Skin of body (tissue), 3 donors: ENCODE measurements at places on chromosomes 2 and 18. TPM values are rescaled to one million over a fixed set of nuclear protein-coding genes. Genes with fewer than 3 reads are reported as not detected.
A peak's percentile ranks its signal among the peaks of the same experiment; 100 is the strongest.

- peak; percentile 10 for DNase-seq
These were observed 119.5 kb upstream of the MCFD2 start for GRCh38 chr2:47034973-47035609.

DNA sequence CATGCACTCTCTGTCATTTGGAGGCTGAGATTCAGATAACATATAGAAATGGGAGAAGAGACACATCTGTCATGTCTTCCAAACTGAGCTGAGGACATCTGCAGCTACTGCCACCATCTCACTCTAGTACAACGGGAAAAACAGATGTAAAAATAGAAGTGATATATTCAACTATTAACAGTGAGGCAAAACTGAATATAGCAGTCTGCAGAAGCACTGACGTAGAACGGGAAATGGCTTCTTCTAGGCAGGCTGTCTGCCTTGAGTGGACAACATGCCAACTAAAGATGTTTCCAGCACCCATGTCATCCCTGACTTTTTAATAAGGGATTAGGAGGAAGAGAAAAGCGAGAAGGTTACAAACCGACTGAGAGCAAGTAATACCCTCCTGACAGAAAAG, 51.6 kb downstream of the MRPL33 start:
- no peak for DNase-seq

DNA sequence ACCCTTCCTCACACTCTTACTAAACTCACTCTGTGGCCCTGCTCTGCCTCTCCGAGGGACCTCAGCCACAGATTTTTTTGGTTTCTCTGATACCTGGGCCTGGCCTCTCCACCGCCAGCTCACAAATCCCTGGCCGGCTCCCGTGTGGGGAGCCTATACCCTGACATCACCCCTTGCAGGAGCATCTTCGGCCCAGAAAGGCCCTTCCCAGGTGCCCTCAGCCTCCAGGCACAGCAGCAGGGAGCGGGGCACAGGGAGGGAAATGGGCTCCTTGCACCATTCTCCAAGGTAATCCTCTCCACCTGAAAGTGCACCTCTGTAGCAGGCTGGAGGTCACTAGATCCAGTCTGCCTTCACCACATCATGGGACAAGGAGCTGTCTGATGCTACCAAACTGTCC, 43.2 kb downstream of the CRACDL start:
- no peak for DNase-seq

DNA sequence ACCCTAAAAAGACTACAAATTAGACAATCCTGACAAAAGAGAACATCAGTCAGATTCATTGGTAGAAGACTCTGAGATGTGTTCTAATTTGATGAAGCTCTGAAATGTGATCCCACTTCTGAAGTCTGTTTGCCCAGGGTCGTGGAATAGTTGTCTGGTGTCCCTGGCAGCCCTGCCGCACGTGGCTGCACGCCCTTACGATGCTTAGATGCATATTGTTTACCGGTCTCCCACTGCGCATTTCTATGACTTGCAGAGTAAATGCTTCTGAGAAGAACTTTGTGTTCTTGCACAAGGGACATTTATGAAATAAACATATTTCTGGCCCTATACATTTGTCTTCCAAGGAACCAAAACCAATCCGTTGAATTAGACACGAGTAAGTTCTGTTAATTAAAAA, 243.2 kb downstream of the BABAM2 start:
- DNase-seq = no peak

TANC1 gene
- total RNA-seq = 43.7 TPM
